ENCODE measurements at places on chromosomes 16 and 17.
A peak's percentile ranks its signal among the peaks of the same experiment; 100 is the strongest.

- no peak for DNase-seq
These were observed 7.5 kb downstream of the NATD1 start for GRCh38 chr17:21245639-21246084.

DNA sequence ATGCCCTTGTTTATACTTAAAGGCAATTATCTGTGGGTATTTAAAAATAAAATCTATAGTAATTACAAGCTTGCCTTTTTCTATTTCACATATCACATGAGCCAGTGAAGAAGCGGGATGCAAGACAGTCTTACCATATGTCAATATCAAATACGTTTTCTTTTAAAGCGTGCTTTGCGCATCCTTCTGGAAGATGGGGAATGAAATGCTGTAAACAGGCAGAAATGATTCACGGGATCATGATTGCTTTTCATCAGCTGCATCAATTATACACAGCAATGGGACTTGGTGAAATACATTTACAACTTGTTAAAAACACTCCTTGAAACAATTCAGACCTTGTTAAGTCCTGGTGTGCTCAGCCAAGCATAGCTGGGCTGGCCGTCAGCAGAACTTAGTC, 72.5 kb downstream of the WSCD1 start:
- no peak for DNase-seq

GRCh38 chr16:46607529-46607928, 13.7 kb downstream of the SHCBP1 start:
- DNase-seq, result no peak

DNA sequence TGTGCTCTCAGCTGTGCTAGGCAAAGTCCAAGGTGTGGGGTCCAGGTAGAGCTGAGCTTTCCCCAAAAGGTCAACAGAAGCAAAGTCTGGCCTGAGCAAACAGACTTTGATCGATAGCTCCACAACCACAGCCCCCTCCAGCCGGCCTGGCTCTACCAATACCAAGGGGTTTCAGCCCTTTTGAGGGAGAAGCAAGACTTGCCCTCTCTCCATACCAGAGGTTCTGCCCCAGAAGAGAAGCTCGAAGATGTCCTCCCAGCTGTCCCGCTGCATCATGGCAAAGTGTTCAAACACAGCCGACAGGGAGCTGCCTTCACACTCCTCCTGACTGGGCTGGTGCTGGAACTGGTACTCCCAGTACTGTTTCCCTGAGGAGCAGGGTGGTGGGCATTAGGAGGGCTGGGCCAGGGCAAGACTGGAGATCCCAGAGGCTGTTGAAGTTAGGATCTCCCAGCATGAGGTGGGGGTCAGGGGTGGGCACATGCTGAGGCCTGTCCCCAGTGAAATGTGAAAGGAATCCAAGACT, 1.7 kb downstream of the VTN start:
- DNase-seq, result no peak

- DNase-seq, result no peak
These were observed 93.5 kb upstream of the HSBP1 start for GRCh38 chr16:83714286-83714685.

DNA sequence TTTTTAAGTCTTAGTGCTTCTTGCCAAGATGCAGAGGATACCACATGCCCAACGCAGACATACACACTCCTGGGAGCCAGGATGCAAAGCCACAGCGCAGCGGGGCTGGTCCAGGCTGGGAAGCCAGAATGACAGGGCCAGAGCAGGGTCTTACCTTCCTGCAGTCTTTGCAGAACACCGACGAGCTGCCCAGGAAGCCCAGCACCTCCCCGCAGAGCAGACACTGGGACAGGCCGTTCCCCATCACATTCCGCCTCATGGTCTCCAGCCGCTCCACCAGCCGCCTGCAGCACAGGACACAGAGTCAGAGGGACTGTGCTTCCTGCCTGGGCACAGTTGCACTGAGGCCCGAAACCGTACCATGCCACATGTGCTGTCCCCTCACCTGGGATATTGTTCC, 33.3 kb downstream of the RPH3AL start:
- DNase-seq, result no peak

DNA sequence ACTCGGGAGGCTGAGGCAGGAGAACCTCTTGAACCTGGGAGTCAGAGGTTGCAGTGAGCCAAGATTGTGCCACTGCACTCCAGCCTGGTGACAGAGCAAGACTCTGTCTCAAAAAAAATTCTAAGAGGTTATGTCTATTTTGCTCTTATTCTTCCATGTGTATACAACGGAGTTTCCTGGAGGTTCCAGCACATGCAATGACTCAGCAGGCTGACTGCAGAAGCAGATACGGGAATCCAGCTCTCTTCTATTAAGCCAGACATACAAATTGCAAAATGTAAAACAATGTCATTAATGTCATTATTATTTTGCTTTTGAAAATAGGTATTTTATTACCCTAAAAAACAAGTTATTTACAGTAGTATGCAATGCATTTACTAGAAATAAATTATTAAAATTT, 18.4 kb downstream of the MIEF2 start:
- DNase-seq, result peak; percentile 55

GRCh38 chr17:65171752-65172151, 34.6 kb downstream of the RGS9 start:
- no peak for DNase-seq

GRCh38 chr17:43860077-43860725, 13.2 kb downstream of the CD300LG start:
- DNase-seq, result no peak

DNA sequence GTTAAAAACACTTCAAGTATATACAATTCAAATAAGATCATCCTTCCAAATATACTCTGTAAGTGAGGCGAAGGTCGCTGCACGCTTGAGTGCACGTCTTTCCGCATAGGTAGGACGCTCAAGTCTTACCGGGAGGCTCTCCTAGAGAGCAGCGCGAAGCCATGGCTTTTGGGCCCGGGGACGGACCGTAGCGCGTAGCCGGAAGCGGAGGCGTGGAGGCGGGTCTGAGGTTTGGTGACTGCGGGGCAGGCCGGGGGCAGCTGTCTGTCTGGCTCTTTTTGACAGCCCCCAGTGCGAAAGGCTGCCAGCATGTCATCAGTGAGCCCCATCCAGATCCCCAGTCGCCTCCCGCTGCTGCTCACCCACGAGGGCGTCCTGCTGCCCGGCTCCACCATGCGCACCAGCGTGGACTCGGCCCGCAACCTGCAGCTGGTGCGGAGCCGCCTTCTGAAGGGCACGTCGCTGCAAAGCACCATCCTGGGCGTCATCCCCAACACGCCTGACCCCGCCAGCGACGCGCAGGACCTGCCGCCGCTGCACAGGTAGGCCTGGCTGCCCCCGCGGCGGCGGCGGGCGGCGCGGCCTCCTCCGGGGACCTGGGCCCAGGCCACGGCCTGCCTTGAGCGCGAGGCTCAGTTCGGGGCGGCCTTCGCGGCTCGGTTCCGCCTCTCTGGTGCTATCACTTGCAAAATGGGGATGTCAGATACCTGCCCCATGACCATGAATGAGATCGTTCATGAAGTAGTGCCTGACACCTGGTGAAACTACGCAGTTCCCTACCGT, at the start of gene LONP2:
Gene LONP2, plus strand, starts transcription at position 221 of the 783 bp plus-strand sequence. Its CDS starts 89 bp downstream, at position 310.
- peak; percentile 87 for DNase-seq

DNA sequence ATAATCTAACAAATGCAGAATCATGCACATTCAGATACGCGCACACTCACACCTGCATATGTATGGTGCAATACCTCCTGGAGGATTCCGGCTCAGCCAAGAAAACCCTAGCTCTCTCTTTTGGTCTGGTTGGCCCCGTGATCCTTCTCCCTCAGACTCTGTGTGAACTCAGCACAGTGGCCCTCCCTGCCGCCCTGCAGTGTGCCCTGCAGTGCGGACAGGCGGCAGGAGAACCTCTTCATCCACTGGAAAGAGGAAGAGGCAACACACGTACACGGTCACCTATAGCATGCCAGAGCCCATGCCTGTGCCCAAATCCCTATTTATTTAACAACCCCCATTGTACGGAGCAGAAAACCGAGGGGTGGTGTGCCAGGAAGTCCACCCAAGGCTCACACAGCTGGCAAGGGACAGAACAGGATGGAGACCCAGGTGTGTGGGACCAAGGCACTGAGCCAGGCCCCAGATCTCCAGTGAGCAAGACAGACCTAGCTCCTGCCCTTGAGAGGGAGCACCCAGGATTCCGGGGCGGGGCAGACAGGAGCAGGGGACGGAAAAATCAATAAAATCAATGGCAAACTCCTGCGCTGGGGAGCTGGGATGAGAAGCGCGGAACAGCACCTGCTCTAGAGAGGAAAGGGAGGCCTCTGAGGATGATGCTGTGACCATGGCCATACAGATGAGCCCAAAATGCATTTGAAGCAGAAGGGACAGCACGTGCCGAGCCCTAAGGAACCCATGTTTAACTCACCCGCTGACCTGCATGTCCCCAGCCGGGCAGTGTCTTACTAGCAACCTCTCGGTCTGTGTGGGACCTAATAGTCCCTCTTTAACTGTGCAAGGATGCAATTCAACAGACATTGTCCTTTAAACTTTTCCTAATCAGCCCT, 54.7 kb upstream of the CIBAR2 start:
- no peak for DNase-seq

GRCh38 chr16:77897129-77897437, 108.7 kb downstream of the VAT1L start:
- DNase-seq, result no peak

GRCh38 chr16:55009581-55009980, 78.9 kb downstream of the IRX5 start:
- DNase-seq, result no peak

Data from brain microvascular endothelial cell (primary cell).